Osteoblast (primary cell): ENCODE measurements at places on chromosomes 11 and 22.

DNA sequence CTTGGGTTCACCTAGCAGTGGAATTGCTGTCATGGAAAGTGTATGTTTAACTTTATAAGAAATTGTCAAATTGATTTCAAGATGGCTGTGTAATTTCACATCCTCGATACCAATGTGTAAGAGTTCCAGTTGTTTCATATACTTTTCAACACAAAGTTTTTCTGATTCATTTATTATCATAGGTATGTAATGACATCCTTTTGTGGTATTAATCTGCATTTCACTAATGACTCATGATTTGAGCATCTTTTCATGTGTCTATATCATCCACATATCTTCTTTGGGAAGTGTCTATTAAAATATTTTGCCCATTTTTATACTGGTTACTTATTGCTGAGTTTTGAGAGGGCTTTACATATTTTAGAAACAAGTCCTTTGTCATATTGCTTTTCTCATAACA, 17.0 kb upstream of the GLYATL1B start:
- H3K36me3 ChIP-seq, result no peaks in the 10 kb centered on the region
- no peaks in the 10 kb centered on the region for H3K4me1 ChIP-seq
- no peak overlapping the region for H3K27ac ChIP-seq
- peak; percentile 13 for DNase-seq
- no peak overlapping the region for H3K4me3 ChIP-seq

GRCh38 chr22:27671413-27671935, 130.1 kb downstream of the MN1 start:
- H3K27me3 ChIP-seq, result peaks cover 9% of the 10 kb centered on the region
- H3K27ac ChIP-seq, result no peak overlapping the region
- no peak for DNase-seq
- no peaks in the 10 kb centered on the region for H3K36me3 ChIP-seq
- H3K4me3 ChIP-seq, result no peak overlapping the region

- no peak for DNase-seq
- peaks cover 5% of the 10 kb centered on the region for H3K27me3 ChIP-seq
- H3K27ac ChIP-seq, result no peak overlapping the region
Observed at GRCh38 chr11:118056806-118057205, 20.1 kb upstream of the TMPRSS4 start.

- no peak for DNase-seq
- H3K27ac ChIP-seq, result peak overlapping the region; percentile 17
- H3K4me3 ChIP-seq, result no peak overlapping the region
- peaks cover 16% of the 10 kb centered on the region for H3K4me1 ChIP-seq
Observed at GRCh38 chr11:68437927-68438657, 22.5 kb upstream of the PPP6R3 start.

DNA sequence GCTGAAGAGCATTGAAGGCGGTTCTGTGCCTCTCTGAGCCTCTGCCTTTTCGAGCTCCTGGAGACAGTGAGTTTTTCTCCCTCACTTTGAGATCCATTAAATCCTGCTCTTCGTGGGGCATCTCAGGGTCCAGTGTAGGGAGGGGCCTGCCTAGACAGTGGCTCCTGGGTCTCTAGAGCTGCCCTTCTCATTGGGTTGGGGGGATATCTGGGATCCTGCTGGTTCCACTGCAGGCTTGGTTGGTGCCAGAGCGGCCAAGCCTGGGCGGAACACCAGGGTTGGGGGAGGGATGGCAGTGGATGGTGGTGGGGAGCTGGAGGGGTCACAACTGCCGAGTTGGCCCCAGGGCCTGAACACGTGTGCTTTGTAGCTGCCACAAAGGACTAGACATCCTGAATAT, 52.2 kb upstream of the CARS1 start:
- no peak for DNase-seq
- no peaks in the 10 kb centered on the region for H3K27me3 ChIP-seq
- no peak overlapping the region for H3K4me3 ChIP-seq
- no peaks in the 10 kb centered on the region for H3K4me1 ChIP-seq
- H3K27ac ChIP-seq, result no peak overlapping the region

DNA sequence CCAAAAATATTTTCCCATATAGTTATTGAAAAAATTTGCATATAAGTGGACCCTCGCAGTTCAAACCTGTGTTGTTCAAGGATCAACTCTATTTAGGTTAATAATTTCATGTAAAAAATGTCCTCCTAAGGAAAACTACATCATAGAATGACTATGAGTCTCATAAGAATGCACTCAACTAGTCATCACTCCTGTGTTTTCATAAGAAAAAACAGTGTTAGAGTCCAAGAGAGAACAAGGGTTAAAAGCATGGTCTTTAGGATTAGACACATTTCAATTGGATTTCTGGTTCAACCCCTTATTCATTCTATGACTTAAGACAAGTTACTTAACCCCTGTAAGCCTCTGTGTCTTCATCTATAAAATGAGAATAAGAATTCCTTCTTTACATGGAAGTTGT, 5.1 kb downstream of the PARVA start:
- H3K4me3 ChIP-seq, result no peak overlapping the region
- no peaks in the 10 kb centered on the region for H3K27me3 ChIP-seq
- peaks cover 9% of the 10 kb centered on the region for H3K36me3 ChIP-seq
- peaks cover 21% of the 10 kb centered on the region for H3K4me1 ChIP-seq
- H3K27ac ChIP-seq, result no peak overlapping the region
- peak; percentile 78 for DNase-seq

GRCh38 chr11:87351676-87352075, 313.9 kb downstream of the TMEM135 start:
- peaks cover 8% of the 10 kb centered on the region for H3K4me1 ChIP-seq
- H3K27ac ChIP-seq, result no peak overlapping the region
- no peaks in the 10 kb centered on the region for H3K36me3 ChIP-seq
- no peak for DNase-seq

DNA sequence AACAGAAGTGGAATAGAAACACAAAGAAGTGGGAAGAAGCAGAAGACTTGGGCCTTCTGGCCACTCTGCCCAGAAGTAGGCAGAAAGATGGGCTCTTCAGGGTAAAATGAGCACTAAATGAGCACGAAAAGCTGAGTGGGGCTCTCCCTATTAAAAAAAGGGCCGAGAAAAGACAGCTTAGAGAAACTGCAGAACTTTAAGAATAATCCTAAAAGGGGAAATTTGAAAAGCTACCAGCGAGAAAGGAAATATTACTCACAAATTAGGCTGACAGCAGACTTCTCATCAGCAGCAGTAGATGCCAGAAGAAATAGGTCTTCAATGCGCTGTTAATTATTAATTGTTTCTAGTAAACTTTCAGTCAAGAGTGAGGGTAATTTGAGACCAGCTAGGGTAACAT, 78.2 kb downstream of the UVRAG start:
- H3K4me3 ChIP-seq, result no peak overlapping the region

GRCh38 chr11:77340501-77340900, 39.0 kb upstream of the GDPD4 start:
- no peak for DNase-seq
- H3K36me3 ChIP-seq, result no peaks in the 10 kb centered on the region
- peaks cover 3% of the 10 kb centered on the region for H3K4me1 ChIP-seq

- H3K27ac ChIP-seq, result no peak overlapping the region
- no peak overlapping the region for H3K4me3 ChIP-seq
- H3K36me3 ChIP-seq, result peaks cover 14% of the 10 kb centered on the region
- no peak for DNase-seq
- no peaks in the 10 kb centered on the region for H3K27me3 ChIP-seq
Observed at GRCh38 chr11:931385-931784, 5.7 kb downstream of the AP2A2 start.

DNA sequence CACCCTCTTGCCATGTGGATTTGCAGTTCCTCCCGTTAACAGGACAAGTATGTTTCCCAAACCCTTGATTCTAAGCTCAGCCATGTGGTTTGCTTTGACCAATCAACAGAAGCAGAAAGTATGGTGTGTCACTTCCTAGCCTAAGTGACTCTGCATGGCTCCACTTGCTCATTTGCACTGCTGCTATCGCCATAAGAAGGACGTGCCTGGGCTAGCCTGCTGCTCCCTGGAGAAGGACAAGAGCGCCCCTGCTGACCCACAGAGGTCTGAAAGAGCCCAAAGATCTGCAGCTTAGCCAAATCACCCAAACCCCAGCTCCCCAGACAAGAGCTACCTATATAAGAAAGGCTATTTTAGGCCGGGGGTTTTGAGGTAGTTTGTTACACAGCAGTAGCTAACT, 18.0 kb downstream of the TBRG1 start:
- DNase-seq, result no peak
- H3K27me3 ChIP-seq, result no peaks in the 10 kb centered on the region
- peaks cover 29% of the 10 kb centered on the region for H3K36me3 ChIP-seq

- no peak for DNase-seq
- H3K4me3 ChIP-seq, result no peak overlapping the region
- no peaks in the 10 kb centered on the region for H3K36me3 ChIP-seq
- peaks cover 6% of the 10 kb centered on the region for H3K27me3 ChIP-seq
- no peak overlapping the region for H3K27ac ChIP-seq
Observed at GRCh38 chr11:14657841-14658240, 14.2 kb downstream of the PDE3B start.

DNA sequence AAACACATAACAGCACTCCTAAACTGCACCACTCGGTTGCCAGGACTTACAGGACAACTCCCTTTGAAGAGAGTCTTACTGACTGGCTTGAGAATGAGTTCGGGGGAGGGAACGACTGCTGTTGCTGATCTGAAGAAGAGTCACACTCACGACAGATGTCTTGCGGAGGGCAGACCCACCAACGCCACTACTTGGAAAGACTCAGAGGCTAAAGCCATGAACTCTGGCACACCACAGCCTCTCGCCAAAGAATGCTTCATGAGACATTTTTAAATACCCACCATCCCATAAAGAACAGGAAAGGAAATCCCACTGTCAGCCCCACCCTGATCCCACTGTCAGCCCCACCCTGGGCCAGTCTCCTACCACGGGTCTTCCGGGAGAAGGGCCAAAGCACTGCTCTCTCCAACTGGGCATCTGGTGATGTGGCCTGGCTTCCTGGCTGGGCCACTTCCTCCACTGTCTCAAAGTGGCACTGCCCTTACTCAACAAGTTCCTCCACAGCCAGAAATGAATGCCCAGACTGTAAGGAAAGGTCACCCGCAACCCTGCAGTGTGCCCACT, 73.6 kb downstream of the MICAL3 start:
- peaks cover 27% of the 10 kb centered on the region for H3K4me1 ChIP-seq
- DNase-seq, result peak; percentile 87
- no peak overlapping the region for H3K4me3 ChIP-seq
- no peaks in the 10 kb centered on the region for H3K36me3 ChIP-seq
- peak overlapping the region; percentile 60 for H3K27ac ChIP-seq

- H3K4me3 ChIP-seq, result no peak overlapping the region
- no peak for DNase-seq
- H3K27ac ChIP-seq, result no peak overlapping the region
- no peaks in the 10 kb centered on the region for H3K36me3 ChIP-seq
Observed at GRCh38 chr11:34745195-34745594, 124.3 kb downstream of the EHF start.

- no peaks in the 10 kb centered on the region for H3K27me3 ChIP-seq
- H3K4me3 ChIP-seq, result no peak overlapping the region
- no peak overlapping the region for H3K27ac ChIP-seq
- H3K36me3 ChIP-seq, result no peaks in the 10 kb centered on the region
- no peak for DNase-seq
- no peaks in the 10 kb centered on the region for H3K4me1 ChIP-seq
Observed at GRCh38 chr22:27699383-27700019, 102.1 kb downstream of the MN1 start.

DNA sequence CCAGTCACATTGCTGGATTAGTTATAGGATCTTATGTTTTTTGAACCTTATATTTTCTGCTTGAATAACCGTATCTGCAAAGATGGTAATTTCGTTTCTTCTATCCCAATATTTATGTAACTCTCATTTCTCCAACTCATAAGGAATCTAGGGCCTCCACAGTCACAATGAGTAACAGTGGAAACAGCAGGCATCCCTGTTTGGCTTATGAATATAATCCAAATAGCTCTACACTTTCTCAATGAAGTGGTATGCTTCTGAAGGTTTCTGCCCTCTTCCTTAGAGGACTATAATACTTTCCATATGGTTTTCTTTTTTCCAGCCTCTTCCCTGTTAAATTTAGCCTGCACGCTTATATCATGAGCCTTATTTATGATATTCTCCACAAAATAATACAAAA, 16.5 kb downstream of the ATP6V1E1 start:
- peaks cover 32% of the 10 kb centered on the region for H3K36me3 ChIP-seq
- no peaks in the 10 kb centered on the region for H3K27me3 ChIP-seq
- peak; percentile 77 for DNase-seq

GRCh38 chr11:66868726-66869566, 12.1 kb downstream of the LRFN4 start:
- DNase-seq, result peak; percentile 89
- H3K27me3 ChIP-seq, result no peaks in the 10 kb centered on the region
- H3K27ac ChIP-seq, result no peak overlapping the region
- no peaks in the 10 kb centered on the region for H3K4me1 ChIP-seq
- no peaks in the 10 kb centered on the region for H3K36me3 ChIP-seq

GRCh38 chr11:126862664-126863243, 137.8 kb downstream of the KIRREL3 start:
- H3K4me1 ChIP-seq, result peaks cover 9% of the 10 kb centered on the region
- no peak overlapping the region for H3K4me3 ChIP-seq
- no peak overlapping the region for H3K27ac ChIP-seq
- no peaks in the 10 kb centered on the region for H3K27me3 ChIP-seq
- DNase-seq, result no peak
- H3K36me3 ChIP-seq, result no peaks in the 10 kb centered on the region

GRCh38 chr11:119056421-119056999, 495 bp downstream of the HYOU1 start:
- peaks cover 39% of the 10 kb centered on the region for H3K36me3 ChIP-seq
- H3K27me3 ChIP-seq, result no peaks in the 10 kb centered on the region
- peak; percentile 85 for DNase-seq
- H3K4me3 ChIP-seq, result peak overlapping the region; percentile 94
- peak overlapping the region; percentile 77 for H3K27ac ChIP-seq

DNA sequence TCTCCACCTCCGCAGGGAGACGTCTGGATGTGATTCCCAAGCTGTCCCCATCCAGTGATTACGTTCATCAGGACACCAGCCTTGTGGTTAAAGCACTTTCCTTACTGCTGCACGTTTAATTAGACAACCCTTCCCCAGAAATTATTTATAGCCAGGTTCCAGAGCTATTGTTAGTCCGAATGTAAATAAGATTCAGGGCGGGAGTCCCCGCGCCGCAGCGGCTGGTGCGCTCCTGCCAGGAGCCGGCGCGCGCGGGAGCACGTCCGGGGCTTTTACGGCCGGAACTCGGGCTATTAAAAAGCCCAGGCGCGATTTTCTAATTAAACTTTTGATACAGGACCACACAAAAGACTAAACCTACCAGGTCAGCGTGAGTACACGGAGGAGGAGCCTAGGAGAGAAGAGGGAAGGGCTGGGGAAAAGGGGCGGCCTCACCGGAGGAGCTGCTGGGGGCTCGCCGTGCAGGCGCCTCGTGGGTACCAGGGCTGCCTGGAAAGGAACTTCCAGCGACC, 538.3 kb downstream of the OPCML start:
- DNase-seq, result no peak
- peak overlapping the region; percentile 27 for H3K4me3 ChIP-seq
- no peaks in the 10 kb centered on the region for H3K36me3 ChIP-seq
- H3K27me3 ChIP-seq, result peaks cover 22% of the 10 kb centered on the region
- H3K27ac ChIP-seq, result no peak overlapping the region
- no peaks in the 10 kb centered on the region for H3K4me1 ChIP-seq

DNA sequence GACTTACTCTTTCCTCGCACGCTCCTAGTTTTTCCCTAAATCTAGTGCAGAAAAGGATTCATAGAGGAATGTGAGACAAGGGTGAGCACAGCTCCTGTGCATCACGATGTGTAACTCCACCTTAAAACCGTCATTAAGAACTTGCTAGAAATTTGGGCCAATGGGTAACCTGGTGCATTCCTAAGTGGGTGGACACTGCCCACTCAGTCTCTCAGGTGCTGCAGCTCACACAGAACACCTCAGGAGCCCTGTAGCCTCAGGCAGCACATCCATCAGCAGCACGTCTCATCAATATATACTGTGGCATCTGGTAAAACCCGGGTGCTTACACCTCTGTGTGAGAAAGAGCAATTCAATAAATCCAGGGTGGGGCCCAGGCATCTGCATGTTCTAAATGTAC, 12.4 kb downstream of the POU2AF3 start:
- no peak overlapping the region for H3K4me3 ChIP-seq
- no peak overlapping the region for H3K27ac ChIP-seq
- no peaks in the 10 kb centered on the region for H3K36me3 ChIP-seq
- no peak for DNase-seq
- H3K4me1 ChIP-seq, result no peaks in the 10 kb centered on the region
